ENCODE measurements at places on chromosomes 5 and 9.

DNA sequence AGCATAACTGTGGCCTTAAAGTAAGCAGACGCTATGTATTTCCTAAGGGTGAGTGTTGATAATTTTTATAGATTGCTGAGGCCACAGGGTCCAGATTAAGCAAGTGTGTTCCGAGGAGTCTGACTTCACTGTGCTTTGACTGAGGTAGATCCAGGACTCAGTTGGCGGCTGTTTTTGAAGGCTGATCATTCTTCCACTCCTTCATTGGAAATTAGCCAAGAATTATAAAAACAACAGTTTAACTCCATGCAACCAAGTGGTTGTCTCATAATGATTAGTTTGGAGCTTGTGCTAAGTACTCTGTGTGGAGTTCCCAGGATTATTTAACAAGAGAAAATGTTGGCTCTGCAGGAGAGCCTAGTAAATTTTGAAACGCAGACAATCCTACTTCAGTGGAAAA, 19.1 kb downstream of the IQGAP2 start:
- no peak for DNase-seq

DNA sequence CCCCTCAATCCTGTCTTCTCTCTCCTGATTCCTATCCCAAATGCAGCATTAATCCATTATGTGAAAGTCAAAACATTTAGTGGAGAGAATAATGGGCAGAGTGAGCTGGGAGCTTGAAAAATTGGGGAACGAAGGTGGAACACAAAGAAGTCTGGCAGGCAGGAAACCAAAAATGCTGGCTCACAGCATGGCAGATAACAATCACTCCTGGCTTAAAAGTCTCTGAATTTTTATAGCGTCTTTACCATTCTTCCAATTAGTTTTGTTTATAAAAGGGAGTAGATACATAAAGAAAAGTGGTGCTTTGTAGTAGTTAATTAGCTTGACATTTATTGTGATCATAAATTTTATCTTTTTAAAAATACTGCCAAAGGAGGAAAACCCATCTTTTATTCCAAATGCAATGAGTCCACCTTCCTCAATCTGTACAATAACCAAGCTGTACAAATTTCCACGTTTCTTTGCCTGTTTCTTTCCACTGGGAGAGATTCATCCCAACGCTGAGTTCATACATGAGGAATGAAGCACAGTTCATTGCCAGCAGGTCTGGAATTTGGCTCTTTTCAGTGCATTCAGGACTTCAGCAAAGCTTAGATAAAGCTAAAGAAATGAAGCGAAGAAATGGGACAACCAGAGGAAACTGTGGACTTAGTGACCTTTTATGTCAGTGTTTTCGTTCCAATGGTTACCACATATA, 174.7 kb downstream of the HMHB1 start:
- DNase-seq, result no peak

DNA sequence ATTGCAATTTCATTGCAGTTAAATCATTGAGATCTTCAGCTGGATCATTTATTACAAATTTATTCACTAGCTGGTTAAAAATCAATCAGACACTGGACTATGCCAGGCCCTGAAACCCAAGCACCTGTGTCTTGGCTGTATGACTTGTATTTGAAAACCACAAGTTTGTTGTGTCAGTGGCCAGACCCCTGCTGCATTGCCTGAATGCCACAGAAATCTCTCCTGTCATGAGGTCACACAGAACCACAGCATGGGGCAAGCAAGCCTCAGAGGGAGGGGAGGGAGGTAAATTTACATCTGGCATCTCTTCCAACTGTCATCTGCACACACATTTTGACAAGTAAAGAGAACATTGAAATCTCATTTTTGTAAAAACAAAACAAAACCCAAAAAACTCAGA, 90.0 kb downstream of the ARRDC3 start:
- DNase-seq, result peak; percentile 10

- no peak for DNase-seq
Observed at GRCh38 chr5:84017523-84018172, 297.0 kb upstream of the HAPLN1 start.

- DNase-seq, result no peak
Observed at GRCh38 chr5:31585166-31585894, 53.2 kb downstream of the C5orf22 start.

DNA sequence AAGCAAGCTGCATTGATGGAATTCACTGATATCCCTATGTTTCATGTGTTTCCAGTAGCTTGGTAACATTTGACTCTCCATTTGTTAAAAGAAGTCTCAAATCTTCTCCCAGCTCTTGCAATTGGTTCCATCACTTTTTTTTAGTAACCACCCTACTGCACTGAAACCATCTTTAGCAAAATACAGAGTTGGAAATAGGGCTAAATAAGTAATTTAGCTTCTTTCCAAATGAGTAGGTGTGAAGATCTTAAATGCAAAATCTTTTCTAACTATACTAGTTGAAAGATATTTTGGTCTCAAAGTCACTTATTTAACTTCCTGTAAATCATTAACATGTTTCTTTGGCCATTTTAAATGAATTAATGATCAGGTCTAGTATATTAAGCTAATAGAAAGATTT, 138.1 kb downstream of the DIRAS2 start:
- no peak for DNase-seq
